Activated T-cell treated with anti-CD3 and anti-CD28 coated beads for 1 hour (primary cell): ENCODE measurements at places on chromosomes 7 and 10.

DNA sequence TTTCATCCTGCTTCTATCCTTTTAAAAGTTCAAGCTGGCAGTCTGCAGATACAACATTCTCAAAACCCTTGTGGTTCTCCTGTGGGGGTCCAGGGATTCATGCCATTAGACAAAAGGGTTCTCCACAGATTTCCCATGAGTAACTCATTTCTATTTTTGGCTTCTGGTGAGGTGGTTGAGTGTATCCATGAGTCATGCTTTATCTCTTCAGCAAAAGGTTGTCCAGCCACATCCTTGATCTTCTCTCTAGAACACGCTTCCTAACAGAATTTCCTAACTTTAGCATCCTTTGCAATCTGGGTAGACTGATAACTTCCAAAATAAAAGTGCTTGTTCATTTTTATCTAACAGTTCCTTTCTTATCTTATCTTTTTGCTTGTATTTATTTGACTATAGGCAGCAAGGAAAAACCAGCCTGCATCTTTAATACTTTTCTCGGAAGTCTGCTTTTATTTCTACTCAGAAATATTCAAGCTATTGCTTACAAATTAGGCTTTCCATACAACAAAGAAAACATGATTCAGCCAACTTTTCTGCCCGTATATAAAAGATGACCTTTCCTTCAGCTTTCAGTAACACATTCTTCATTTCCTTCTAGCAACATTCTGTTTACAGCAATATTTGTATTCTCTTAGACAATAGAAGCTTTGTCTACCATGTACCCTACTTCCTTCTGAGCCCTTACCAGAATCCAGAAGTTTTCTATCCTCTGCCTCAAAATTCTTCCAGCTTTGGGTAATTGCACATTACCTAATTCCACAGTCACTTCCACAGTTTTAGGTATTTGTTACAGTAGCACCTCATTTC is 79.3 kb upstream of the IL6 start:
- DNase-seq = no peak

GRCh38 chr10:64261676-64262075 is 740.5 kb downstream of the REEP3 start:
- no peak for DNase-seq

DNA sequence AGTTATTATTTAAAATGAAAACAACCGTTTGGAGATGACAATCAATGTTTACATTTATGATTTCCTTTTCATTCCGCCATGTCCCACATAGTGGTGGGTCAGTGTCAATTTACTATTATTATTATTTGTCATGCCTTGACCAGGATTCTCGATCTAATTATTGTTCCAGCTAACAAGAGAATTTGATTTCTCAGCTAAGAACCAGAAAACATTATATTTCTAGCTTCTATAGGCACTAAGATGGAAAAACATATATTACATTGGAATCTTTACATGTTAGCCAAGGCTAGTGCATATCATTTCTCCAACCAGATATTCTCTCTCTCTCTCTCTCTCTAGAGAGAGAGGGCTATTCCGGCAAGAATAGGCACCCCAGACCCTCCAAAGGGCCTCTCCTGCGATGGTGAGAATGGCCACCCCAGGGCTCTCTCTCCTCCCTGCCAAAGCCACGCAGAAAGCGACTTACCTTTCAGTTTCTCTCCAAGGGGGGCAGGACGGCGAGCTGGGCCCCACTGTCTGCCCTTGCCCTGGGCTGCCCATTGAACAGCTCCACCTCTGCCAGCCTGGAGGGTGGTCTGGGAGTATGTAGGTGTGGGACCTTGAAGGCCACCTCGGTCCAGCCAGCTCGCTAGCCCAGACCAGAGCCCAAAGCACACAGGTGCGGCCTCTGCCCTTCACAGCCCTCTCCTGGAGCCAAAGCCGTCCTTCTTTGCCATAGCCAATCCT is 2.4 kb downstream of the HOXA3 start:
- no peak for DNase-seq

GRCh38 chr10:58173391-58173790 is 94.3 kb downstream of the IPMK start:
- no peak for DNase-seq

GRCh38 chr7:100093054-100093453 is 4.3 kb downstream of the COPS6 start:
- DNase-seq = no peak

- no peak for DNase-seq
Measured at GRCh38 chr7:104534149-104534548, 205.7 kb downstream of the LHFPL3 start.

GRCh38 chr10:15462253-15462897 is 91.3 kb upstream of the FAM171A1 start:
- DNase-seq = no peak

- no peak for DNase-seq
Measured at GRCh38 chr7:16670021-16670420, 24.0 kb downstream of the BZW2 start.

GRCh38 chr7:129952653-129953560 is at the start of gene UBE2H:
TSS of gene UBE2H (minus strand) at chr7:129952960. CDS start at chr7:129952555, 405 bp downstream.
- DNase-seq = peak; percentile 93

DNA sequence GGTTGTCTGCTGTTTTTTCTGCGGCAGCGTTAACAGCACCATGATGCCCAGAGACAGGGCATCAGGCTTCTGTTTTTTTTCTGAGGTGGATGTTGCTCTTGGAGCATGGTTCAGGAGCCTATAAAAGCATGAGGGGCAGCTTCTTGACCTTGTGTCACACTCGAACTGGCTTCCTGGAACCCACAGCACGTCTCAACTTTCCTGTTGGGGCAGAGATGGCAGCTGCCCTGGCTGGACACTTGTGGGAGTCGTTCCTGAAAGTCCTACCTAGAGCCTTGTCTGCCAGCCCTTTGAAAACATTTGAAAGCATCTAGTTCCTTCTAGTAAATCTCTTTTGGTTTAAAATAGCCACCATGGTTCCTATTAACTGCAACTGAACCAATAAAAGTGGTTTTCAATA is 28.9 kb upstream of the PRKAG2 start:
- no peak for DNase-seq

DNA sequence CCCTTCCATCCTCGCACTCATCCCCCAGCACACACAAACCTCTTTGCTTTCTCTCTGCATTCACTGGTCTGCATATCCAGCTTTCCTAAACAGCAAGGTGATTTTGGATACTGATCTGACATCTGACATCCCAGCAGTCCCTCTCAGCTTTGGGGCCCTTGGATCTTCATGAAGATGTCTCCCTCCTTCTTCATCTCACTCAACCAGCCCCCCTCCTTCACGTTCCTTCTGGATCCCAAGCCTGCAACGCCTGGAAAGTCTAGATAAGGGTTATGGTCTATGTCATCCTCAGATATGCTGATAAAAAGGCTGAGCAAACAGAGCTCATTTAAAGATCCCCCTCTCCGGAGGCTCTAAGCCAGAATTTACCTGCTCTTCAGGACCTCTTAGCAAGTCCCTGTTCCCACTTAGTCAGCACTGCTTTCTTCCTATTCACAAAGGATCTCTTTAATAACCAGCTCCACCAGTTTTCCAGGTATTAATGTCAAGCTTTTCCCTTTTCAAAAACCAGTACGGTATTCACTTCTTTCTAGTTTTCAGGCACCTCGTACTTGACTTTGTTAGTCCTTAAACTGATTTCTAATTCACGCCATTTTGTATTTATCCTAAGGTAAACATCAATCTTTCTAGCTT is 38.9 kb downstream of the CREB3L2 start:
- no peak for DNase-seq

DNA sequence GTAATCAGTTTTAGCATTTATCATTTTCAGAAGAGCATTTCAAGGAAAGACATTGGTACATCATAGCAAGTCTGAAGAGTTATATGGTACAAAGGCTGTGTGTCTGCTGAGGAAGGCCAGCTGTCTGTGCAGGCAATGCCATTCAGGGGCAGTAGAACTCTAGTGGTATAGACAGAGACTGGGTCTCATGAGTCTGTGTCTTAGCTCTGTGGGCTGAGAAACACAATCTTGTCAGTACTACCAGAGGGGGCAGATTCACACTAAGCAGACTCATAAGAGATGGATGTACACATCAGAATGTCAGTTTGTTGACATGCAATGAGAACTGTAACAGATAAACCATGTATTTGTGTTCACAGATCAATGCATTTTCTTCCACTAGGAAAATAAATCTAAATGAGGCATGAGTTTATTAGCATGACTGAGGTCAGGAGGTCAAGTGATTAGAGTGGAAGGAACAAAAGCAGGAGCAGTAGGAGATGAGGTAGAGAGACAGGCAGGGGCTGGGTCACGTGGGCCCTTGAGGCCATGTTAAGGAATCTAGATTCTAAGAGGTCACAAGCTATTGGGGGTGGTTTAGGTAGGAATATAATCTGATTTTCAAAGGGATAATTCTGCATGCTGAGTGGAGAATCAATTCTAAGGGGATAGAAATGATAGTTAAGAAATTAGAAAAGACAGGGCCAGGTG is 7.5 kb upstream of the GGCT start:
- DNase-seq = no peak

DNA sequence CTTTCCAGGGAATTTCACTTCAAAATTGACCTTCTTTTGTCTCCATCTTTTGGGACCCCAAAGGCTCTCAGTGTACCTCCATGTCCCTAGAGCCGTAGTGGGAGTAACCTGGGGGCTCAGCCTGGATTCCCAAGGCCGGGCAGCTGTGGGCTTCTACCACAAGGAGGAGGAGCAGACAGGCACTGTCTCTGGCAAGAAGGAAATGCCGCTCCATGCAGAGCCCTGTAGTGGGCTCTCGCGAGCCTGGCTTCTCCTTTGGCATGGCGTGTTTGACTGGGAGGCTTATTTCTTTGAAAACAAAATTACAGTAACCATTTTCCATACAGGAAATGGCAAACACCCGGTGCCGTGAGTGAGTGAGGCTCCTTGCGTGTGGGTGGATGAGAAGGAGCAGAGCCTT is 76.8 kb upstream of the FAM180A start:
- DNase-seq = no peak

- DNase-seq = no peak
Measured at GRCh38 chr10:130231251-130231741, 95.1 kb downstream of the GLRX3 start.

DNA sequence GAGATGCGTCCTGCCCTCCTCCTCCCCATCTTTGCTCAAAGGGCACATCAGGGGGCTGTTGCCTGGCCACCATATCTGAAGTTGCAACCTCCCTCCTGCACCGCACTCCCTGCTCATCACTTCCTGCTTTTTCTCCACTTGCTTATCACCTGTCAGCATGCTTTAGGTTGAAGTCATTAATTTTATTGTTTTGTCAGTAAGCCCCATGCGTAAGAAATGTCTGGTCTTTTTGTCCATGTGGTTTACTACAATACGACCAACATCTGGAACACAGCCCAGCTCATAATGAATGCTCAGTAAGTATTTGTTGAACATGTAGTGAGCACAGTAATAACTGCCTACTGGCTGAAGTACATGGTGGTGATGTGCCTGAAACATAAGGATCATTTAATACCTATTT is 71.6 kb upstream of the GJD4 start:
- no peak for DNase-seq

DNA sequence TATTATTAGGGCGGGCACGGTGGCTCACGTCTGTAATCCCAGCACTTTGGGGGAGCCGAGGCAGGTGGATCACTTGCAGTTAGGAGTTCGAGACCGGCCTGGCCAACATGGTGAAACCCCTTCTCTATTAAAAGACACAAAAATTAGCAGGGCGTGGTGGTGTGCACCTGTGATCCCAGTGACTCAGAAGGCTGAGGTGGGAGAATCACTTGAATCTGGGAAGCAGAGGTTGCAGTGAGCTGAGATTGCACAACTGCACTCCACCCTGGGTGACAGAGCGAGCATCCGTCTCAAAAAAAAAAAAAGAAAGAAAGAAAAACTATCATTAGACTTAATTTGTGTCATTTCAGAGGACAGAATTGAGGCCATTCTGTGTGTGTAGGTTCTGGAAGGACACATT is 752.7 kb upstream of the GALNT17 start:
- no peak for DNase-seq

- DNase-seq = no peak
Measured at GRCh38 chr7:141200191-141201108, 126.6 kb downstream of the TMEM178B start.

GRCh38 chr7:116986611-116987565 is 33.6 kb downstream of the ST7 start:
- no peak for DNase-seq

GRCh38 chr7:152108359-152108758 is 82.9 kb downstream of the GALNT11 start:
- no peak for DNase-seq

DNA sequence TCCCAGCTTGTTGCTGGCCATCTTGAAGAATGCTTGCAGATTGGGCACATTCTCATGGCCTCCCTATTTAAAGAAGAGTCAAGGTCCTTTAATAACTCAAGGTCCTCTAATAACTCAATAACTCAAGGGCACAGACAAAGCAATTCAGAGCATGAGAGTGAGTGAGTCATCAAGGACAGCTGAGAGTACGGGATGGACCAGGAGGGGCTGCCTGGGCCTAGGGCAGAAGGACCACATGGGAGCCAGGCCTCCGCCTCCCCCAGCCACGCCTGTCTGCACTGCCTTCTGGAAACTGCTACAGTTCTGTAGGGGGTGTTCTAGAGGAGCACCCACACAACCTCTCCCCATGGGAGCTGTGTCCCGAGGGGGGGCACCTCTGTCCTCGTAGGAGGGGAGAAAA is 48.9 kb downstream of the ZNF503 start:
- DNase-seq = no peak

DNA sequence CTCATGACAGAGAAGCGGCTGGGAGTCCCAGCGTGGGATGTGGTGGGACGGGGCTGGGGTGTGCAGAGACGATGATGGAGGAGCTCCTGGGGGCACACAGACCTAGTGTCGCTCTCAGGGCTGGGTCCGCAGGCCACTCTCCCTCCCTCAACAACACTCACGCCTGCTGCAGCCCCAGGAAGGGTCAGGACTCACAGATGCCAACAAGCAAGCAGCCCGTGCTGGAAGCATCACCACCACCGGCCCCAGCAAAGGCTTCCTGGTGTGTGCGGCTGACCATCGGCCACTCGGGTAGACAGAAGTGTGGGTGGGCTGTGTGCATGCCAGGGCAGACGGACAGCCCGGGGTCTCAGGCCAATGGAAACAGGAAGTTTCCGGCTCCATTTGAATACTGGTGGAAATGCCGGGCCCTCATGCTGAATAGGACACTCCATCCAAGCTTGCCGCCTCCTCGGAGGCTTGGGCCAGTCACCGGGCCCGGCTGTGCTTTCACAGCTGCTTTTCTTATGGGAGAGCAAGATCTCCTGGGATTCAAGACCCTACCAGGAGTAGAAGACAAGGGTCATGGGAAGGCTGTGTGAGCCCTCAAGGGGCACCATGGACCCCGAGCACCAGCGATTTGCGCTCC is 178.1 kb downstream of the ELFN1 start:
- no peak for DNase-seq

GRCh38 chr7:112951070-112951469 is 135.6 kb downstream of the GPR85 start:
- no peak for DNase-seq

DNA sequence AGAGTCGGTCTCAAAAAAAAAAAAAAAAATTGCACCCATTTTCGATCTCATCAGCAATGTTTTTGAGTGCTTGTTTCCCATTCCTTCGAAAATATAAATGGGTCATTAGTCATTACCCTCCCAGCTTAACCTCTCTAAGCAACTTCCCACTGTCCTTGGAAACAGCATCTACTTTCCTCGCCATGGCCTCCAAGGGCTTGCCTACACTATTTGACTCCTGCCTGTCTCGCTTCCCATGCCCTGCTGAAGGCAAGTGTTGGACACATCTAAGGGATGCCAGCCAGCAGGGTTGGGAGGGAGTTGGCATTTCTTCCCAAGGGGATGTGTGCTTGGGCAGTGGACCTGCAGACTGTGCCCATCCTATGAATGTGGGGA is 12.7 kb upstream of the RHBDD2 start:
- no peak for DNase-seq
